Stimulated activated CD4-positive, alpha-beta T cell treated with anti-CD3 and anti-CD28 coated beads, Interleukin-1b, Interleukin-23, amount 100 ng/mL, for 4 hours (primary cell): ENCODE measurements at places on chromosomes 2 and 18.

GRCh38 chr2:166632616-166633015 lies 138.6 kb upstream of the SCN7A start:
- DNase-seq, result no peak

DNA sequence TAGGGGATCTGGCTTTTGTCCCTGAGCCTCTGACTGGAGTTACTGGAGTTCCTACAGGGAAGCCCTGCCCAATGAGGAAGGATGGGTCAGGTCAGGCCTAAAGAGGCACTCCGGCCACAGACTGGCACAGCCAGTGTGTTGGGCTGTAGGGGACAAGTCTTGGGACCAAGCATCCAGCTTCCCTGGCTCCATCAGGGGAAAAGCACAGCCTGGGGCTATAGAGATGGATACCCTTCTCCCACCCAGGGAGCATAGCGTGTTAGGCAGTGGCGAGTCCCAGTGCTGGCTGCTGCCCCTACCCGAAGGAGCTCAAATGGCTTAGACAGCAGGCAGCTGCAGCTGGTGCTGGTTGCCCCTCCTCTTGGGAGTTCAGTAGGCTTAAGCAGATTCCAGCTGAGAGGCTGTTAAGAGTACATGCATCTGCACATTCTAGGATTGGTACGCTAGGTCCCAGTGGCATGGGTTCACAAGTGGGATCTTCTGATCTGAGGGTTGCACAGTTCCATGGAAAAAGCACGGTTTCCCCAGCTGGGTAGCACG lies 111.4 kb downstream of the DCDC2C start:
- no peak for DNase-seq

DNA sequence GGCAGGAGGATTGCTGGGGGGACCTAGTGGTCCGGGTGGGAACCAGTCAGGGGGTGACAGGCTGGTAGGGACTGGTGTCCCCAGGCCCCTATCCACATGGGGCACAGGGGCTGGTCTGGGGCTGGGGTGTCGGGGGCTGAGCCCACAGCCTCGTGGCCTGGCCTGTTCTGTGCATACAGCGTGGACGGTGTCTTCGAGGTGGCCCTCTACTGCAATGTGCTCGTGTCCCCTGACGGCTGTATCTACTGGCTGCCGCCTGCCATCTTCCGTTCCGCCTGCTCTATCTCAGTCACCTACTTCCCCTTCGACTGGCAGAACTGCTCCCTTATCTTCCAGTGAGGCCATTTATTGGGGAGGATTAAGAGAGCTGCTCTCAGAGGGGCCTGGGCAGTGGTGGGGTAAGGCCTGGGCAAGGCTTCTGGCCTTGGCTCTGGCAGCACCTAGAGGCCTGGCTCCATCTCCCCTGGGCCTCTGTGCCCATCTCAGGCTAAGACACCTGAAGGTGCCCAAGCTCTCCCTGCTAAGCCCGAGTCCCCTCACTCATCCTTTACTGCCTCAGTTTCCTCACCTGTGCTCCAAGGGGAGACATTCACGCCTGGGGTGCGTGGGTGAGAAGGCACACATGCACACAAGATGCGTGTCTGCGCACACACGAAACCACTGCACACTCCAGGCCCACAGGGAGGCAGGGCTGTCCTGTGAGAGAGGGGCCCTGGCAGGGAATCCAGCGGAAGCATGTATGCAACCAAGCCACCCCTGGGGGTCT lies 1.9 kb downstream of the CHRNG start:
- DNase-seq, result no peak

DNA sequence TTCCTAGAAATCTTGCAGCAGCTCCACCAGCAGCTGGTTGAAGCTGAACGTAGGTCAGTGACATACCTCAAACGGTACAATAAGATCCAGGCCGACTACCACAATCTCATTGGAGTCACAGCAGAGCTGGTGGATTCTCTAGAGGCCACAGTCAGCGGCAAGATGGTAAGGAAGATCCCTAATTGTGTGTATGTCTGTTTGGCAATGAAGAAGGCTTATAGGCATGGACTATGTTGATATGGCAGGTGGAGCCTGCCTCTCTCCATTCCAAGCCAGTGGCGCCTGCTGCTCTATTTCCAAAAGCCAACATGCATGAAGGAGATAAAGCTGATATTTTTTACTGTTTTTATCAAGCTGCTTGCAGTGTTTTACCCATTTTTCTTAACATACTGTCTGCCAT lies 36.8 kb downstream of the ARMC9 start:
- no peak for DNase-seq

- DNase-seq, result no peak
These were observed 68.7 kb upstream of the STK39 start for GRCh38 chr2:168316073-168316440.

GRCh38 chr2:106664669-106665068 lies 177.5 kb downstream of the CD8B2 start:
- DNase-seq, result no peak

DNA sequence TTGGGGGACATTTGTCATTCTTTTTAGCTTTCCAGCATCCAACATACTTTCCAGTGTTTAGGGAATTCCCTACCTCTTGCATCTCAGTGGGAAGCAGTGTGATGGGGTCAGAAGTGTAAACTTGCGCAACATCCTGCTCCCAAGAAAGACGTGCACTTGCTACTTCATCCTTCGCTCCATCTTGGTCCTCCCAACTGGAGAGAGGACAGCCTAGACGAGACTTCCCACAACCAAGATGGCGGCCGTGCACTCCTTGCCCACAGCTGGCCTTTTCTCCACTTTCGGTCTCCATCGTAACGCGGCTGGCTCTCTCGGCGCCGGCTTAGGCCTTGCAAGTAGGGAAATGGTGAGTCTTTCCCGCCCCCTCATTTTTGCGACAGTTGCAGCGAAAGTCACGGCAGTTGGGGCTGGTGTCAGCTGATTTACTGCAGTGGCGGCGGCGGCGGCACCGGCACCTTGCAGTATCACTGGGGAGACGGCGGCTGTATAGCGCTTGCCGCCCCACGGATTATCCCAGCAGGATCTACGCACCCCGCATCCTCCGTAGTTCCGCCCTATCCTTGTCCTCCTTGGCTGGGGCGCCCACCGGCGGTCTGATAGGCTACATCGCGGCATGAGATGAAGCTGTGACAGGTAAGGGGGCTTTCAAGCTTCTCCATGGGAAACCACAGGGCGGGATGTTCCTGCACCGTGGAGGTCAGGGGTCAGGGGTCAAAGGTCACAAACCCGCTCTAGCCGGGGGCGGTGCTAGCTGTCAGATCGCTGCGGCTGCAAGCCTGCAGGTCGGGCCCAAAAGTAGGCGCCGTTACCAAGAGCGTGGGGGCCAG lies at the start of gene WDR7:
WDR7 (plus strand) TSS at position 416 of the 827 bp plus-strand sequence. CDS start 21,157 bp downstream, outside the sequence.
- peak; percentile 94 for DNase-seq

GRCh38 chr2:215777465-215778044 lies 235.8 kb downstream of the MREG start:
- DNase-seq, result no peak

DNA sequence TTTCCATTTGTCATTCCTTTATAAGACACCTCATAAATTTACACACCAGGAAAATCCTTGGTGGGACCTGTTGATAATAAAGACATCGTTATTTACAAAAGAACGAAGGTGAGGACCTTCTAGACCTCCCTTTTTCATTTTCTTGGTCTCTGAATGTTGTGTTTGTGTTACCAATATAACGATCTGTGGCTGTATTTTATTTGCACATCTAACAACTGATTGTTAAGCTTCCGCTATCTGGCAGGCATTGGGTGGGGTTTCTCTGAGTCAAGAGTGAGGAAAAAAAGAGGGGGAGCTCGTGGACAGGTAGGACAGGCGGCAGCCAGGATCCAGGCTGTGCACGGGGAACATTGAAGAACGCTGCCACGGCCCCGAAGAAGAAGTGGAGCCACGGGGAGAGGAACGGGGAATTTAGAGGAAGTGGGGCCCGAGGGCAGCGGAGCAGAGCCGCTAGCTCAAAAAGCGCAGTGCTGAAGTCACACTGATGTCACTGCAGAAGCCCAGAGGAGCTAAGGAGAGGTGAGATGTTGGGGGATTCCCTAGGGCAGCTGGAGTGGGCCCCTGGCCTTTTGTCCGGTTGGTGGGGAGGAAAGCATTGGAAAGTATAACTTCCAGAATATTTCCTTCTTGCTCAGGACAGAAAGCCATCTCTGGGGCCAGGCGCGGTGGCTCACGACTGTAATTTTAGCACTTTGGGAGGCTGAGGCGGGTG lies 20.9 kb upstream of the DNMT3A start:
- DNase-seq, result peak; percentile 37

DNA sequence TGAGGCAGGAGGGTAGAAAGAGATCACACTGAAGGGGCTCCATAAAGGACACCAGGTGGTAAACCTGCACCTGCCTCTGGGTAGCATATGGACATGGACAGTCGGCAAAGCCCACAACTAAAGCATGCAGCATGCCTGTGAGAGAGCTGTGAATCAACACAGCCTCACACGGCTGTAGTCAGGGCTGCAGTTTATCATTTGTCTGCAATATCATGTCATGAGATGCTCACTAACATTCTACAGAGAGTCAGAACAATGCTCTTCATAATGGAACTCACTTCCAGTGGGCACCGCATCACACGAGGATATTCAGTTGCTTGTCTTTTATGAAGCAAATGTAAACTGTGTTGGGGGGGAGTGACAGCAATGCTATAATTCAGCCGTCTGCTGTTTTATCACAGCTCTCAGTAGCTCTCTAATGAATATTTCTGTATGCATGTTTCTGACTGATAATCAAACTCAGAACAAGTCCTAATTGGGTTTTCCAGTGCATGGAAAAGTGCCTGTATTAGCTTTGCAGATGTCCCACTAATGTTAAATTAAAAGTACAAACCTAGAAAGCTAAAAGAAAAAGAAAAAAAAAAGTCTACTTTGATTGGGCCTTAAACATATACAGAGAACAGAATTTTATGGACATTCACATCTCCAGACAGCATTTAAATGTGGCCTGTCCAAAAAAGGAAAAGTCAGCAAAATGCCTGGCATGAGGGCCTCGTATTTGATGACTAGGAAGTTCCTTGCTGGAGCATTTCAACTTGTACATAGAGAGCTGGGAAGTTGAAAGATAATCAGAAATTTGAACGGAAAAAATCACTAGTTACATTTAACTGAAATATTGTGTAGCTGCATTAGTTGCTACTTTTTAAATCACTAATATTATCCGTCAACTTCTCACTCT lies 406.1 kb upstream of the SOX11 start:
- no peak for DNase-seq
